ENCODE measurements at places on chromosomes 13 and 19.

GRCh38 chr13:35791184-35791851 is 314.8 kb upstream of the MAB21L1 start:
- DNase-seq, result no peak

DNA sequence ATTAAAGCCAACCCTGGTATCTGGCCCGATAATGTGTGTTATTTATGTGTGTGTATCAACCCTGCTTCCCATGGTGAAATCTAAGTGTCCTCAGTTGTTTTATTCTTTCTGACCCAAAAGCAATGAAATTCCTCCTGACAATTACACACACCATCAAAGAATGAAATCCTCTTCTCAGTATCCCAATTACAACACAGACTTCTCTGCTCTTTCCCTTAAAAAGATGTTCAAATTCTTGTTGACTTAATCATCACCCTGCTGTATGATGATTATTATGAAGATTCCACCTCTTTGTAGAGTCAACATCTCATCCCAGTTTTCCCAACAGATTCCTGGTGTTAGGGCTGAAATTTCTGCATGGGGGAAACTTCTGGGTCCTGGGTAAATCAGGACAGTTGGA is 8.9 kb upstream of the TRPC4 start:
- DNase-seq, result no peak

DNA sequence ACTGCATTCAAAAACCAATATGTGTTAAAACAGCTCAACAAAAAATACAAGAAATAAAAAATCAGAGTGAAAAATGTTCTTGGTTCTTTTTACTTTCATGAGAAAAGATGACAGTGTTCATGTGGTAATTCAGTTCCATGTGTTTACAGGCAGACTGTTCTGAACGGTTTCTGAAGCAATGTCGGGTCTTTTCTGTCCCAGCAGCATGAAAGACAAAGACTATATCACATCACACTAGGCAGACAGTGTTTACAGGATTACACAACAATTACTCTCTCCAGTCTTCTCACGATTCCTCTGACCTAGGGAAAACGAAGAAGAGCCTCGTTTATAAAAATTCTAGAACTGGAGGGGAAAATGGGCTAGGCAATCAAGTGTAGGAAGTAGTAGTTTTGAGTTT is 83.4 kb downstream of the UBL3 start:
- no peak for DNase-seq

- DNase-seq, result no peak
These were observed 35.2 kb upstream of the MIR17HG start for GRCh38 chr13:91312324-91312723.

- DNase-seq, result no peak
These were observed 14.0 kb downstream of the ZNF552 start for GRCh38 chr19:57800696-57801095.

- DNase-seq, result peak; percentile 36
These were observed at the start of gene ZNF227 for GRCh38 chr19:44212250-44212865. Gene ZNF227, plus strand, starts transcription at chr19:44212532. Its CDS starts 5,261 bp downstream, at chr19:44217793.

DNA sequence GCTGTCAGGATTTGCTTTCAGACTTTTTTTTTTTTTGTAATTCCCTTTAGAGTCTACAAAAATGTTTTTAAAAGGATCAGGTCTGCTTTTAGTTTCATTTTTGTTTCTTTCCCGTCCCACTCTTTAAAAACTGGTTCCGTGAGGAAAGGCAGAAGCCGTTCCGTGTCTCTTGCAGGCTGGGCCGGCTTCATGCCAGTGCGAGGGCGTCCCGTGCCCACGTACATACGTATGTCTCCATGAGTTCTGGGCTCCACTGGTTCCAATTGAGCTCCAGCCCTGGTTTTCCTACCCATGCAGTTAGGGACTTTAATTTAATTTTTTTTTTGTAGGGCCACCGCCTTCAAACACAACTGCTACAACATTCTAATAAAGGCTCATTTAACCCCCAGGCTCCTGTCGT is 8.8 kb downstream of the TSSK6 start:
- no peak for DNase-seq

- no peak for DNase-seq
These were observed 37.9 kb downstream of the N4BP2L1 start for GRCh38 chr13:32390048-32390447.

DNA sequence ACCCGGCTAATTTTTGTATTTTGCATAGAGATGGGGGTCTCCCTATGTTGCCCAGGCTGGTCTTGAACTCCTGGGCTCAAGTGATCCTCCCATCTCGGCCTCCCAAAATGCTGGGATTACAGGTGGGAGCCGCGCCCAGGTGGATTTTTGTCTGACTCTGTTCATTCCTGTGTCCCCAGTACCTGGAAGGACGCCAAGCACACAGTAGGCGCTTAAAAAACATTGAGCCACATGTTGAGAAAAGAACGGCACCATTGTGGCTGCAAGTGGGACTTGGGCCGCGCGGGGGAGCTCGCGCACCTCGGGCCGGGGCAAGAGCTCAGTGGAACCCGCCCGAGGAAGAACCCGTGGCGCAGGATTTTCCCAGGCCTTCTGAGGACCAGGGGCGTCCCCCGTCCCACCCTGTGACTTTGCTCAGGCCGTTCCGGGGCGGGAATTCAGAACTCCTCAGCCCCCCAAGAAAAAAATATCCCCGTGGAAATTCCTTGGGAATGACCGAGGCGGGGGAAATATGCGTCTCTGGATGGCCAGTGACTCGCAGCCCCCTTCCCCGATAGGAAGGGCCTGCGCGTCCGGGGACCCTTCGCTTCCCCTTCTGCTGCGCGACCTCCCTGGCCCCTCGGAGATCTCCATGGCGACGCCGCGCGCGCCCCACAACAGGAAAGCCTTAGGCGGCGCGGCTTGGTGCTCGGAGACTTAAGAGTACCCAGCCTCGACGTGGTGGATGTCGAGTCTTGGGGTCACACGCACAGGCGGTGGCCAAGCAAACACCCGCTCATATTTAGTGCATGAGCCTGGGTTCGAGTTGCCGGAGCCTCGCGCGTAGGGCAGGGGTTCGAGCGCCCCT is 1.4 kb upstream of the ICAM1 start:
- DNase-seq, result no peak

DNA sequence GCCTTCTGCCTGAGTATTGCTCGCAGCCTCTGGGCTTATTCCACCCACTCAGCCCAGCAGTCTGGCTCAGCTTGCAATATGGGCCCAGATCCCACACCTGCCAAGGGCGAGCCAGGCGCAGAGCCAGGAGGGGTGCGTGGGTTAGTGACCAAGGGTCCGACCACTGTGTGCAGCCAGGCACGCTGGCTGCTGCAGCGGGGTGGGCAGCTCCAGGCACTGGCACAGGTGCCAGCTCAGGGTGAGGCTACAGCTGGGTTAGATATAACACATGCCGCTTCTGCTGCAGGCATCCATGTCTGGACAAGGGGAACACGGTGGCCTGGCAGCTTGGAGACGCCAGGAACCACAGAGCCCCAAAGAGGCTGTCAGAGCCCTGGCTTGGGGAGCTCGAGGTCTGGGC is 12.6 kb upstream of the URAD start:
- DNase-seq, result no peak

GRCh38 chr19:15577184-15577771 is 37.7 kb upstream of the CYP4F8 start:
- no peak for DNase-seq

DNA sequence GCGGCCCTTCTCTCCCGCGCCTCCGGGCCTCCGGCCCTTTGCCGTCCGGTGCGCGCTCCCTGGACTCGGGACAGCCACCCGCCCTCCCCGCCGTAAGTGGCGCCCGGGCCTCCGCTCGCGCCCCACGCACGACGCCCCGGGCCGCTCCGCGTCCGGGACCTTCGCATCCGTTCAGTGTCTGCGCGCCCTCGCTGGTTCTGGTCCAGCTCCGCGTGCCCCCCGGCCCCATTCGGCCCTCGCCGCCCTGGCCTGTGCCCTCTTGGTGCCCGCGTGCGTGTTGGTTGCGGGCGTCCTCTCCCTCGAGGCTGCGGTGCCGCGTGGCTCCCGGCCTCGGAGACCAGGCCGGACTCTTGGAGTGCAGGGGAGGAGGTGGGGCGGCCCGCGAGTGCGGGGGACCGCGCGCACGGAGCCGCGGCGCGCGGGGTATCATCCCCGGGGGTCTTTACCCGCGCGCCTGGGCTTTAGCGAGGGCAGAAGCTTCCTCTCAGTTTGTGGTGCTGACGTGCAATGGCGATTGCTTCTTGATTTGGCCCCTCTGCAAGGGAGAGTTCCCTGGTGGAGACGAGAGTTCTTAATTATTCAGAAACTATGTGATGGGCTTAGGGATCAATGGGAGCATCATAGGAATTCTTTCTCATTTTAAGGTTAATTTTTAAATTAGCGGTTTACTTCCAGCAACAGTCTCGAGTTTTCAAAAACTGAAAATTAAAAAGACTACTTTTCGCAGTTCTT is 757 bp downstream of the WASF3 start:
- no peak for DNase-seq

DNA sequence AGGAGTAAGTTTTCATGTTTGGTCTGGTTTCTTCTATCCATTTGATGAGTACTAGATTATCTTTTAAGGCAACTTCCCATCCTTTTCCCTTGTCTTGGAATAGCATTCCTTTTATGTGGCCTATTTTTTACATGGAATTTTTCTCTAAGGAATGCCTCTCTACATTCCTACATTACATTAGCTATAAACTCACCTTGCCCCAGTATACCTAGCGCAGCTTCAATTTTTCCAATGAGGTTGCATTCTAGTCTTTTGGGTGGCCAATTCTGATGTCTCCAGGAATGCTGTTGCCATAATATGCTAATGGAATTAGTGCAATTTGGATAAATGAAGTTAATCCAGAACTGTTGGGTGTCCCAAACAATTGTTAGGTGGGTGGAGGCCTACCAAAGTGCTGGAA is 33.8 kb downstream of the KBTBD6 start:
- DNase-seq, result no peak

DNA sequence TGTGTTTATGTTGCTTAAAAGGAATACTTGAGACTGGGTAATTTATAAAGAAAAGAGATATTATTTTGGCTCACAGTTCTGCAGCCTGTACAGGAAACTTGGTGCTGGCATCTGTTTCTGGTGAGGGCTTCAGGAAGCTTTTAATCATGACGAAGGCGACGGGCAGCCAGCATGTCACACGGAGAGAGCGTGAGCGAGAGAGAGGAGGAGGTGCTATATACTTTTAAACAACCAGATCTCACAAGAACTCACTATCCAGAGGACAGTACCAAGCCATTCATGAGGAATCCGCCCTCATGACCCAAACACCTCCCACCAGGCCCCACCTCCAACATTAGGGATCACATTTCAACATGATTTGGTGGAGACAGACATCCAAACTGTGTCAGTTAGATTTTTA is 163.4 kb upstream of the TSC22D1 start:
- no peak for DNase-seq

All from cortex of kidney (tissue), 1 donor.